Hypothalamus (tissue), 51 donors: ENCODE measurements at places on chromosomes 5 and 9.

GRCh38 chr9:72477930-72478518 is 43.4 kb upstream of the TMC1 start:
- no peak for DNase-seq

- no peak for DNase-seq
Measured at GRCh38 chr9:77588271-77588937, 59.7 kb downstream of the GNA14 start.

DNA sequence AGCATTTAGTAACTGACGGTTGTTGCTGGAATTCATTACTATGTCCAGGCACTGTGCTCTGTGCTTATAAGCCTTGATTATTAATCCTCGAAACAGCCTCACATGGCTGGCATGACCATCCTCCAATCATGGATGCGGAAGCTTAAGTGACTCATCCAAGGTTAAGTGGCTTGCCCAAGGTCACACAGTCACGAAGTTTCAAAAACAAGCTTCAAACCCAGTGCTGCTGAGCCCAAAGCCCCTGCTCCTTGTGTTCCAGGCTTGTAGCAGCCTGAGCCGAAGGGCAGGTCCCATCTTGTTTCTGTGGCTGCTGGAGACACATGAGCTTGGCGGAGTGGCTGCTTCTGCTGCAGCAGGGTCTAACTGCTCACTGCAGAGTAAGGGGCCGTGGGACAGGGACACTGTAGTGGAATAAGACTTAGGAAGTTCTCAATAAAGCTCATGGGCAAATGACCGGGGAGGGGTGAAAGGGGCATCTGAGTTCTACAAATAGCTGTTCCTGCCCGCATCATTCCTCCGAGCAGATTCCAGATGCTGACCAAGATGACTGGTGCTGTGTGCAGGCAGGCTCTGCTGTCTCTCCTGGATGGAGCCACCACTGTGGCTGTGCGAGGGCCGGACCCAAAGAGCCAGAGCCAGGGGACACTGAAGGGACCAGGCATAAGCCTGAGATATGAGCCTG is 32.4 kb downstream of the WHRN start:
- no peak for DNase-seq

DNA sequence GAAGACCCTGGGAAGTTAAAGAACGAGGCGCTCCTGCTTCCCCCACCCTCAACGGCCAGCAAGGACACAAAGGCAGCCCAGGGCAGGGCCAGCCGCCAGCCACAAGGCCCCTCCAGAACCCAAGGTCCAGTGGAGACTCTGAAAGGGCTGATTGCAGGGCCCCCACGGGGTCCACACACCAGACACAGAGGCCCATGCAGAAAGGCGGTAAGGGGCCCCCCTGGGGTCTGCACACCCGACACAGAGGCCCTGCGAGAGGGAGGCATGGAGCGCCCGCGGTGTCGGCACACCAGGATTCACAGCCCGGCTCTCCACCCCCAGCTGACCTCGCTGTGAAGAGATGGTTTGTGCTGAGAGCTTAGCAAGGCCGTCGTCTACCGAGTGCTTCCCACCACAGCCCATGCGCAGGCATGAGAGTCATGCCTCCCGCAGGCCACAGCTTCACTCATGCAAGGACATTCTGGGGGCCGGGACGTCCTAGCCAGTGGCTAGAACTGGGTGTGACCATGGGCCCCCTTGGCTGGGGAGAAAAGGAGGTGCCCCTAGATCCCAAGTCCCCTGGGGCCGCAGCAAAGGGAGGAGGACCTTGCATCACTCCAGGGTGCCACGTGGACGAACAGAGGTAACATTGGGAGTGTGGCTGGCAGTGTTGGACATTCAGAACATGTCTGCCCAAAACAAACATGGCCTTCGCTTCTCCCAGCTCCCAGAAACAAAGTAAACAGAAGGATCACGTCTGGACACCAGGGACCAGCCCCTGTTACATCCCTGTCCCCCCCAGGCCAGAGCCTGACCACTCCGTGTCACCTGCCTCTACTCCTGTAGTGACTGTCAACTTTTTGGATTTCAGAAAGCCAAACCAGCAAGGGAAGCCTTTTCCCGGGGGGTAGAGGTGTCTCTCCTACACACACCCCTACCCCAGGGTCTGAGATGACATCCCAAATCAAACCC is 9.8 kb downstream of the BRD3 start:
- no peak for DNase-seq
